ENCODE measurements at places on chromosomes 13 and 19.

- DNase-seq: no peak
These were observed 16.0 kb downstream of the KCTD15 start for GRCh38 chr19:33812388-33813330.

GRCh38 chr13:43426355-43426754 is 360.4 kb downstream of the ENOX1 start:
- no peak for DNase-seq

DNA sequence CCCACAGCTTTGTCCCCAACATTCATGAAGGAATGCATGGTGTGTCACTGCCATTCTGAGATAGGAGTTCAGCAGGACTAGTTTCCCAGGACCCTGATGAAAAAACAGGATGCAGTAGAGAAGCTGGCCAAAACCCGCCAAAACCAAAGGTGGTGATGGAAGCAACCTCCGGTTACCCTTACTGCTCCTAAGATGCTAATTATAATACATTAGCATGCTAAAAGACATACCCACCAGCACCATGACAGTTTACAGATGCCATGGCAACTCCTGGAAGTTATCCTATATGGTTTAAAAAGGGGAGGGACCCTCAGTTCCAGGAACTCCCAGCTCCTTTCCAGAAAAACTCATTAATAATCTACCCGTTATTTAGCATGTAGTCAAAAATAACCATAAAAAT is 59.9 kb upstream of the KCTD15 start:
- DNase-seq: no peak

- no peak for DNase-seq
These were observed 30.8 kb upstream of the IGFL1 start for GRCh38 chr19:46198756-46199155.

DNA sequence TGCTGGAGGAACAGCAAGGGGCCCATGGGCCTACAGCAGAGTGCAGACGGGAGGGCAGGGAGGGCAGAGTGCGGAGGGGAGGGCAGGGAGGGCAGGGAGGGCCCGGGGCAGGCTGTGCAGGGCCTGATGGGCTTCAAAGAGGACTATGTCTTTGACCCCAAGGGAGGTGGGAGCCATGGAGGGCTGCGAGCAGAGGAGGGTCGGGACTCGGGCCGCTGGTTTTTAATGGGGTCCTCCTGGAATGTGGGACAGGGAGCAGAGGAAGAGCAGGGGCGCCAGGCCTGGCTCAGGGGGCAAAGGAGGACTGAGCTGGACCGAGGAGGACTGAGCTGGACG is 3.6 kb downstream of the PIP5K1C start:
- DNase-seq: no peak

GRCh38 chr13:113664751-113665596 is 2.0 kb upstream of the GRK1 start:
- no peak for DNase-seq

GRCh38 chr13:114115191-114115671 is 17.2 kb downstream of the RASA3 start:
- DNase-seq: no peak

DNA sequence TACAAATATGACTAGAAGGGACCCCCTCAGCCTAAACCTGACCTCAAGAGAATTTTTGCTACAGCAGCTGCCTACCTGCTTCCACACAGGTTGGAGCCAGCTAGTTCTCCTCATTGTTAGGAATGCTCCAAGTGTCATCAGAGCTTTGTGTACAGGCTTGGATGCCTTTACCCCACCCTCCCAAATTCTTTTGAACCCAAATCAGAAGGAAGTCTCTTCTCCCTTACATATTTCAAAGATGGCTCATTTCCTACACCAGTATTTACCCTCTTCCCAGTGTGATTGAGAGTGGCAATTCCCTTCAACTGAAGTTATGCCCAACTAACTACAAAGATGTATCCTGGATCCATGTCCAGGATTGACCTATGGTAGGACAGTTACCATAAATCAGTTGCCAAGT is 323.2 kb downstream of the OXGR1 start:
- no peak for DNase-seq

- no peak for DNase-seq
These were observed 62.6 kb downstream of the ZNF557 start for GRCh38 chr19:7132054-7132453.

- DNase-seq: no peak
These were observed 9.7 kb downstream of the FBXL12 start for GRCh38 chr19:9808855-9809824.

GRCh38 chr19:16203256-16204004 is 5.7 kb downstream of the AP1M1 start:
- DNase-seq: no peak

DNA sequence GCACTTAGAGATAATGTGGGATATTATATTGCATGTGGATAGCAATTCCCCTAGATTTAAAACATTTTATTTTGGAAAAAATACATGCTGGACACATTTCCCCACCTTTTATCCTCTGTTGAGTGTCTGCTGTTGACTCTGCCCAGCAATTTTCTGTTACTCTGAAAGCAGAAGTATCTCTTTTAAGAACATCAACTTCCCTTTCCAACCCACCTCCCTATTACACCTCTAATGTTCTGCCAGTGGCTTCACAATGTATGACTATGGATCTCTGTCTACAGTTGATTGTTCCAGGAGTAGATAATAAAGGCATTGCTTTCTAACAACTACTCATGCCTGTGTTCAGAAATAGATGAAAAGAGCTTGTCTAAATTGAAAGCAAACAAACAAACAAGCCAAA is 754.8 kb upstream of the SLITRK6 start:
- no peak for DNase-seq

GRCh38 chr19:54387991-54388801 is 23.5 kb upstream of the LAIR1 start:
- DNase-seq: peak; percentile 85

GRCh38 chr19:50309396-50310125 is 19.6 kb downstream of the KCNC3 start:
- no peak for DNase-seq

- peak; percentile 83 for DNase-seq
These were observed 758 bp upstream of the CACNG7 start for GRCh38 chr19:53908106-53908934.

DNA sequence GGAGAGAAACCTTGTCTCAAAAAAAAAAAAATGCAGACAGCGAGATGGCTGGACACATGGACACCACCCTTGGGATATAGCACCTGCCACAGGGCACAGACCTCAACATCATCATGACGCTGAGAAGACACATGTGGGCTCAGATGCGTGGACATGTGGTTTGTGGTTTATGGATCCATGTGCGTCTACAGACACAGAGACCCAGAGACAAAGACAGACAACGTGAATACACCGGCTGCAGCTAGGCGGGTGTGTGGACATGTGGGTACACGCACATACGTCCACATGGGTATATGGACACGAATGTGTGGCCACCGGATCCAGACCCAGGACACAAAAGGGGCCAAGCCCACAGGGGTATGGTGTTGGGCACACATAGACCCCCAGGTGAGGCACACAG is 1.3 kb downstream of the TNFSF14 start:
- no peak for DNase-seq

GRCh38 chr13:46951516-46951915 is 54.7 kb upstream of the HTR2A start:
- no peak for DNase-seq

DNA sequence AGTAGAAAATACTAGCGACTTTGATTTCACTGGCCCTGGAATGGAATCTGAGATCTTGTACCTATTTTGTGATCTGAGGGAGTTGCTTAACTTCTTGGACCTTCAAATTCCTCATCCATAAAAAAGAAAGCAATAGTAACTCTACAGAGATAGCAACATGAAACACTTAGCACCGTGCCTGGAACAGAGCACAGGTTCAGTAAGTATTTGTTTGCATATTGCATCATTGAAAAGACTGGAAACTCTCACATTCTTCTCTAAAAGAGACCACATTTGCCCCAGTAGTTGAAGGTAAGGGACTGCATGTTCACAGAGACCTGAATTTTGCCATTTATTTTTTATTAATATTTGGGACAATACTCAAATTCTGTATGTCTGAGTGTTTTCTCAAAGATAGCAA is 358.1 kb downstream of the COG6 start:
- no peak for DNase-seq

DNA sequence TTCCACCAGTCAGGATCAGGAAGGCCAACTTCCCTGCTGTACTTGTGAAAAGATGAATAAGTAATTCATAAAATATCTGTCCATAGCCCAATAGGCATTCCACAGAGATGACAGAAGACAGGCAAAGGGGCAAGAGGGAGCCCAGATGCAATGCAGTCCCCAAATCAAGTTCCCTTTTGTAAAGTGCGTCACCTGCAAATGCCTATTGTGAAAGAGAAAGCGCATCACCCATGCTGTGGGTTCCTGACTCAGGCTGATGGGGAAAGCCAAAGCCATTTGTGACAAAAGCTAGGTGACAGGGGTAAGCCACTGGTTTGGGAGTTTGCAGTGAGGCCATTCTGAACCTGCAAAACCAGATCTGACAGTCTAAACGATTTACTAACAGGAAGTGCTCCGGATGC is 157.5 kb upstream of the ZNF536 start:
- peak; percentile 83 for DNase-seq

- DNase-seq: no peak
These were observed 5.6 kb downstream of the FZR1 start for GRCh38 chr19:3511506-3512251.

- no peak for DNase-seq
These were observed 31.4 kb downstream of the TUBA3C start for GRCh38 chr13:19150226-19150625.

DNA sequence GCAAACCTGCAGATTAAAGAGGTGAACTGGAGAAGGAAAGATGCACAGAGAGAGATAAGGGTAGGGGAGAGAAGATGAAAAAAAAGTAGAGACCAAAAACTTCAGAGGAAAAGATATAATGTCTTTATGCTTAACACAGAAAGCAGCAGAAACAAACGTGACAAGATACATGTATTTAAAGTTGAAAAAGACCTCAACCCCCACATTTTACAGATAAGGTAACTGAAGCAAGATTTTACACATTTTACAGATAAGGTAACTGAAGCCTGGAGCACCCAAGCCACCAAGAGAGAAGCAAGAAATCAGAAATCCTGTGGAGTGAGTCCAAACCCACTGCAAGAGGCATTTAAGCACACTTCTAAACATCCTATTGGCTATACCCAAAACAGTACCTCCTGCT is 185.3 kb downstream of the TBC1D4 start:
- DNase-seq: no peak

- DNase-seq: no peak
These were observed 459 bp downstream of the PCDH20 start for GRCh38 chr13:61415058-61415721.

- DNase-seq: no peak
These were observed 11.3 kb downstream of the MYO9B start for GRCh38 chr19:17086834-17087233.

DNA sequence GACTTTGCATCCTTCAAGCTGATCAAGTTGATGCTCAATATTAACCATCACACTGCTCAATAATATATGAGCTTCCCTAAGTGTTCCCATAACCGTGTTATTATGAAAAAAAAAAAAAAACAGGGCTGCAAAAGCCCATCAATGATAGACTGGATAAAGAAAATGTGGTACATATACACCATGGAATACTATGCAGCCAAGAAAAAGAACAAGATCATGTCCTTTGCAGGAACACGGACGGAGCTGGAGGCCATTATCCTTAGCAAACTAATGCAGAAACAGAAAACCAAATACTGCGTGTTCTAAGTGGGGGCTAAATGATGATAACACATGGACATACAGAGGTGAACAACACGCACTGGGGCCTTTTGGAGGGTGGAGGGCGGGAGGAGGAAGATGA is 58.3 kb downstream of the CACNA1A start:
- DNase-seq: no peak

GRCh38 chr19:57587529-57587928 is 3.6 kb downstream of the ZIK1 start:
- DNase-seq: no peak

GRCh38 chr19:17327654-17328516 is 6.8 kb downstream of the ANO8 start:
- peak; percentile 79 for DNase-seq

- no peak for DNase-seq
These were observed 5.4 kb downstream of the DDX39A start for GRCh38 chr19:14413693-14414181.

- DNase-seq: no peak
These were observed 381.2 kb upstream of the SLITRK1 start for GRCh38 chr13:84263354-84264069.

DNA sequence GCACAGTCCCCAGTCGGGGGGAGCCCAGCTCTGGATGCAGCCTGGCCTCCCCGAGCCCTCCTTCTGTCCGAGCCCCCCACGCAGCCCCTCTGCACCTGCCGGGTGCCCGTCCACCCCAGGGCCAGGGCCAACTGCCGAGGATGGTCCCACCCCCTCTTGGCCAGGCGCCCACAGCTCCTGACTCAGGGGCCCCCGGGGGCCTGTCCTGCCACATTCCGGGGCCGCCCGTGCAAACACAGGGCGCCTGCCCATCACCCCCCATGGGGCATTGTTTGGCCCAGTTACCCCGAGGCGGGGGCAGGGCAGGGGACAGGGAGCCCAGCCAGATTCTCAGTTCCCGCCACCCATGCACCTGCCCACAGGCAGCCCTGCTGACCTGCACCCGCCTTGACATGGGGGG is 5.3 kb upstream of the TCF3 start:
- no peak for DNase-seq

GRCh38 chr19:39471756-39472536 is 8.7 kb upstream of the TIMM50 start:
- DNase-seq: no peak

- no peak for DNase-seq
These were observed 27.7 kb upstream of the POU4F1 start for GRCh38 chr13:78631077-78631476.

- DNase-seq: no peak
These were observed 71.4 kb upstream of the CLDN10 start for GRCh38 chr13:95480791-95481780.

DNA sequence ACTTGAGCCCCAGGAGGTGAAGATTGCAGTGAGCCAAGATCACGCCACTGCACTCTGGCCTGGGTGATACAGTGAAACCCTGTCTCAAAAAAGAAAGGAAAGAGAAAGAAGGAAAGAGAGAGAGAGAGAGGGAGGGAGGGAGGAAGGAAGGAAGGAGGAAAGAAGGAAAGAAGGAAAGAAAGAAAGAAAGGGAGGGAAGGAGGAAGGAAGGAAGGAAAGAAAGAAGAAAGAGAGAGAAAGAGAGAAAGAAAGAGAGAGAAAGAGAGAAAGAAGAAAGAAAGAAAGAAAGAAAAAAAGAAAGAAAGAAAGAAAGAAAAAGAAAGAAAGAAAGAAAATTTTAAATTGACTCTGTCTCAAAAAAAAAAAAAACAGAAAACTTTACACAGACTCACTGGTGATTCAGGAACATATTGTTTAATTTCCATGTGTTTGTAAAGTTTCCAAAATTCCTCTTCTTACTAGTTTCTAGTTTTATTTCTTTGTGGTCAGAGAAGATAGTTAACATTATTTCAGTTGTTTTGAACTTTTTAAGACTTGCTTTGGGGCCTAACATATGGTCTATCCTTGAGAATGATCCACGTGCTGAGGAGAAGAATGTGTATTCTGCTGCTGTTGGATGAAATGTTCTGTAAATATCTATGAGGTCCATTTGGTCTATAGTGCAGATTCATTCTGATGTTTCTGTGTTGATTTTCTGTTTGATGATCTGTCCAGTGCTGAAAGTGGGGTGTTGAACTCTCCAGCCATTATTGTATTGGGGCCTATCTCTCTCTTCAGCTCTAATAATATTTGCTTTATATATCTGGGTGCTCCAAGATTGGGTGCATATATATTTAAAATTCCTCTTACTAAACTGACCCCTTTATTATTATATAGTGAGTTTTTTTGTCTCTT is 204.4 kb upstream of the SERP2 start:
- DNase-seq: no peak

GRCh38 chr19:49950590-49950948 is 10.4 kb downstream of the SIGLEC11 start:
- DNase-seq: no peak

GRCh38 chr19:2523630-2524311 is 47.8 kb downstream of the GADD45B start:
- DNase-seq: no peak

GRCh38 chr19:778910-779653 is 18.2 kb upstream of the PTBP1 start:
- DNase-seq: no peak

All from activated CD4-positive, alpha-beta T cell treated with anti-CD3 and anti-CD28 coated beads, Interleukin-2, amount 10 ng/mL, durations not matched to agents 24 days and 14 days (primary cell).